Dermis blood vessel endothelial cell (primary cell): ENCODE measurements at places on chromosomes 1 and 21. TPM values are rescaled to one million over a fixed set of nuclear protein-coding genes. Genes with fewer than 3 reads are reported as not detected.

DNA sequence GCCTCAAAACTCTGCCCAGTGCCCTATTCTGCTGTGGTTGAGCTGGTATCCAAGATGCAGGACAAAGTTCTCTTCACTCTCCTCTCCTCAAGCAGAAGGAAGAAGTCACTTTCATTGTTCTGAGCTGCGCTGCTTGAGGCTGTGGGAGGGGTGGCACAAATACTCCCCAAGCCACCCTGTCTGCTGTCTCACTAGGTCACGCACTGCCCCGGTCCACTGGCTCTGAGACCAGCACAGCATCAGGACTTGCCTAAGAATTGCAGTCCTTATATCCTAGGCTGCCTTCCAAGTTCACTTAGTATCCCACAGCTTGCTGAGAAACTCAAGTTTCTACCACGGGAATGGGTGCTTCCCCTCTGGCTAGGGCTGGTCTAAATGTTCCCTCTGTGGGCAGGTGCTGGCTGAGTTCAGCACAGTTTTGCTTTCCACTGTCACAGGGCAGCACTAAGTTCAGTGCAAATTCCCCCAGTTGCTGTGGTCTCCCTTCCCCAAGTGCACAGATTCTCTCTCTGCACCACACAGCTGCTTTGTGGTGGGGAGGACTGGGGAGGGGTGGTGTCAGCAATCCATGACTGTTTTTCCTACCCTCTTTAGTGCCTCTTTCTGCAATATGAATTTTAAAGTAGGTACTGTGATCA lies 32.4 kb downstream of the SLC9C2 start:
- DNase-seq = no peak

The MROH7 gene
- total RNA-seq = 0.17 TPM in 1 of 2 replicates, not detected in the other

The BEST4 gene
- not detected in 2 replicates for total RNA-seq

The C1orf53 gene
- 2.0 and 2.7 TPM in 2 replicates for total RNA-seq

The IL20 gene
- total RNA-seq = not detected in 2 replicates
